ENCODE measurements at places on chromosomes 2 and 18.

GRCh38 chr2:8217468-8218030 is 464.3 kb upstream of the ID2 start:
- no peak for DNase-seq

- DNase-seq, result no peak
Measured at GRCh38 chr2:40103163-40103562, 324.1 kb upstream of the THUMPD2 start.

- no peak for DNase-seq
Measured at GRCh38 chr2:32901313-32901712, 45.4 kb upstream of the LTBP1 start.

- DNase-seq, result no peak
Measured at GRCh38 chr2:136189221-136189782, 71.4 kb upstream of the CXCR4 start.

DNA sequence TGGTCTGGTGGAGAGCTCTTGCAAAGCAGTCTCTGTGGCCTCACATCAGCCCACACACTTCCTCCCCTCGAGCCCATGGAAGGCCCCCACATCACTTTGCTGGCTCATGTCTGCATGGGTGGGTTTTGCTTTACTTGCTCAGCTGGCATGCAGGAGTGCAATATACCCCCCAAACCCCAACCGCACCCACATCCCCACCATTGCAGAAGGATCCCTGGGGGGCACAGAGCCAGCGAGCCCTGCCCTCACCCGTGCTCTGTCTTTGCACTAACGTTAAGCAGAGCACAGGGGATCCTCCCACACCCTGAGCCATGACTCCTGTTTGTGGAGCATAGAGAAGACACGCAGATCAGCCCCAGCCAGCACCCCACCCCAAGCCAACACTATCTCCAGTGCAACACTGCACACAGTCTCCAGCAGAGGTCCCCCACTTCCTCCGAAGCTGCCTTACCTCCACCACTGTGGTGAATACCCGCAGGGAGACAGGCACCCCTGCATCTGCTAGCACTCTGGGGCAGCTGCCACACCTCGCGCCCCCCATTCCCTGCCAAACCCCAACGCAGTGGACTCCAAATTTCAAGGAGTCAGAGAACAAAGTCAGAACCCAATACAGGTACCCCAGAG is 177.8 kb upstream of the RGPD4 start:
- DNase-seq, result no peak

- no peak for DNase-seq
Measured at GRCh38 chr2:88692187-88692586, 714 bp downstream of the RPIA start.

DNA sequence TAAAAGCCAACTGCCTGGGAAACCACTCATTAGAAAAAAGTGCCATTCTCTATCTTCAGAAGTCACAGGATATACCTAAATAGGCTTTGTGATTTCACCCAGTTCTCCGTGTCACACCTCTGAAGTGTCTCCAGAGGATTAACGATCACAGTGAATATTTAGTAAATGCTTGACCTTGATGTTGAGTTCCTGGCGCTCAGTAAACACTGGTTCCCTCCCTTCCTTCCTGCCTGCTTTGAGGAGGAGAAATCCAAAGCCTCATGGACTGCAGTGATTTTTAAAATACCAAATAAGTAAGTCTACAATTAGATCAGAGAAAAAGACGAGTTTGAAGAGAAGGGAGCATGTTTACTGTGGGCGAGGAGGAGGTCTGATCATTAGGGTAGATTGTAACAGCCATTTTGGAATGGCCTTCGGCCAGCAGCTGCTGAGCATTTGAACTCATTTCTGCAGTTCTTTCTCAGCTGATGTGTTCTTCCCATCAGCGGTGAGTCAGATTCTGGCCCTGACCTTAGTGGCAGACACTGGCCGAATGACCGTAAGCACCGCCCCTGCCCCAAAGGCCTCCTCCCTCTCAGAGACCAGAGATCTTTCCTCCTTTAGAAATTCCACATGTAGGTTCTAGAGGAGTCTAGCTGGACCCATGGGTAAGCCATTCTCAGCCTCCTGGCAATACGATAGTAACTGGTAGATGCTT is 62.1 kb upstream of the SLC16A14 start:
- DNase-seq, result no peak
